Activated CD4-positive, alpha-beta memory T cell treated with anti-CD3 and anti-CD28 coated beads, Interleukin-2, amount 10 ng/mL, durations not matched to agents 7 days and 5 days (primary cell): ENCODE measurements at places on chromosomes 1 and 21. TPM values are rescaled to one million over a fixed set of nuclear protein-coding genes. Genes with fewer than 3 reads are reported as not detected.

Gene KLF17
- total RNA-seq = not detected

- peaks cover 4% of the 10 kb centered on the region for H3K36me3 ChIP-seq
- no peak overlapping the region for H3K4me3 ChIP-seq
- H3K27me3 ChIP-seq = no peaks in the 10 kb centered on the region
- no peak for DNase-seq
- H3K27ac ChIP-seq = no peak overlapping the region
Measured at GRCh38 chr1:235279694-235280093, 48.3 kb downstream of the ARID4B start.

DNA sequence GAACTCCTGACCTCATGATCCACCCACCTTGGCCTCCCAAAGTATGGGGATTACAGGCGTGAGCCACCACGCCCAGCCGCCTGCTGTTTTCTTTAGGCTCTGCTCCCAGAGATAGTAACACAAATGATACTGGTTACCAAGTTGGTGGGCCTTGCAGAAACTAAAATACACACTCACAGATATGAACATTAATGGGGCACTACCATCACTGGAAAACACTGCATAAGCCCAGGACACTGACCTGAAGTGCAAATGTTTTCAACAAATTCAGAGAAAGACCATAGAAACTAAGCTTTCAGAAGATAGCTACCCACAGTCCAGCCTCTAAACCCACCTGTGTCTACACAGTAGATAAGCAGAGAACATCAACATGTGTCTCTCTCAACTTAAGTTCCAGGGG lies 180.5 kb downstream of the FCRL5 start:
- H3K4me1 ChIP-seq = no peaks in the 10 kb centered on the region
- H3K27me3 ChIP-seq = peaks cover 21% of the 10 kb centered on the region
- H3K4me3 ChIP-seq = no peak overlapping the region
- no peak overlapping the region for H3K27ac ChIP-seq
- DNase-seq = no peak
- no peaks in the 10 kb centered on the region for H3K36me3 ChIP-seq

- no peak overlapping the region for H3K4me3 ChIP-seq
- no peaks in the 10 kb centered on the region for H3K27me3 ChIP-seq
- H3K4me1 ChIP-seq = no peaks in the 10 kb centered on the region
- no peak for DNase-seq
Measured at GRCh38 chr1:58468612-58469011, 77.9 kb downstream of the OMA1 start.

GRCh38 chr1:20551161-20551560 lies 1.2 kb upstream of the FAM43B start:
- no peak overlapping the region for H3K27ac ChIP-seq
- no peak overlapping the region for H3K4me3 ChIP-seq
- H3K4me1 ChIP-seq = peaks cover 2% of the 10 kb centered on the region
- no peak for DNase-seq
- H3K36me3 ChIP-seq = no peaks in the 10 kb centered on the region

DNA sequence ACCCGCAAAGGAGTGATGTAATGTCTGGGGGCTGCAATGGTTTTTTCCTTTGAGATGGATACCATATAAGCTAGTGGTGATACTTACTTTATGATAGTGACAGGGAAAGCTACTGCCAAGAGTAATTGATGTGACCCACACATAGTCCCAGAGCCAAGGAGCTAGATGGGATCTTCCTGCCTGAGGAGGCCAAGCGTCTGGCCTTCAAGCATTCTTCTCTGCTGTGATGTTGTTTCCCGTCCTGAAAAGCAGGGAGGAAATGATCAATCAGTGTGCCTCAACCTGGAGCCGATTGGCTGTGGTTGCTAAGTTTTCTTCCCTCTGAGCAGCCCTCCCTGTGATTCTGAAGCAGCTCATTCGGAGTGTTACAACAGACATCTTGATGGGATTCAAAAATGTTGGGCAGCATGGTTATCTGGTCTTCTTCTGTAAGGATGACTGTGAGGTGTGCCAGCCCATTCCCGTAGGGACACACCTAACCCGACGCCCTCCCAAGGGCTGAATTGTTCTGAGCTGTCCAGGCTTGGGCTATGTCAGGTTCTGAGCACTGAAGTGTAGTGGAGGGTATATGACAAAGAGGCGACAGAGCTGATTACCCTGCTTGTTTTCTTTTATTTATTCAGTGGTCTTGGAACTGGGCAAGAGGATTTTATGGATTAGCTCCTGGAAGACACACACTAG lies 56.7 kb downstream of the UCK2 start:
- H3K27me3 ChIP-seq = no peaks in the 10 kb centered on the region
- no peaks in the 10 kb centered on the region for H3K36me3 ChIP-seq
- no peak overlapping the region for H3K27ac ChIP-seq
- H3K4me3 ChIP-seq = no peak overlapping the region
- no peak for DNase-seq
- peaks cover 26% of the 10 kb centered on the region for H3K4me1 ChIP-seq

DNA sequence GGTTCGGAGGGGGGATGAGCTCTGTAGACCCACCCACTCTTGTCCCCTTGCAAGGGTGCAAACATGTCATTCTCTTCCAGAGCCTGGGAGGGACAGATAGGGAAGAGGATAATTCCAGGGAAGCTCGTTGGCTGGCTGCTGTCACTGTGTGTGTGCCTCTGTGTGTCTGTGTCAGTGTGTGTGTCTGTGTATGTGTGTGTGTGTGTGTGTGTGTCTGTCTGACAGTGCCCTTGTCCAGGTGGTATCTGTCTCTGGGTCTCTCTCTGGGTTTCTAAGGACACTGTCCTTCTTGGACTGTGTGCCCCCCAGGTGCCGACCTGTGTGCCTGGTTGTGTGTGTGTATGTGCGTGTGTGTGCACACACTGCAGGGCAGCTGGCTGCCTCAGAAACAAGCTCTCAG lies 90.5 kb downstream of the ACTL8 start:
- H3K4me1 ChIP-seq = no peaks in the 10 kb centered on the region
- no peaks in the 10 kb centered on the region for H3K36me3 ChIP-seq
- DNase-seq = no peak
- no peak overlapping the region for H3K27ac ChIP-seq
- H3K27me3 ChIP-seq = no peaks in the 10 kb centered on the region

DNA sequence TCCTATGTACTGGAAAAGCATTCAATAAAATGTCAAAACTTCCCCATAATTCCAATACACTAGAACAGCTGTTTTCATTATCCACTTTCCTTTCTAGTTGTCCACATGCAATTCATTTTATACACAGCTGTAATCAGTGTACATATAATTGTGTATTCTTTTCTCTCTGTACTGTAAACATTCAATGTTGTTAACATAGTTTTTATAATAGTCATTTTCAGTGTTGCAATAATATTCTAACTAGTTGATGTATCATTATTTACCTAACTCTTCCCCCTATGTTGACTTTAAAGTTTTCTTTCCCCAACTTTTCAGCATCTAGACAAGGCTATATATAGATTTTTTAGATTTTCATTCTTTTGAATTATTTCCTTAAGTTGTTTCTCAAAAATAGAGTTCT lies 44.4 kb downstream of the DIPK1A start:
- H3K36me3 ChIP-seq = peaks cover 8% of the 10 kb centered on the region
- no peak for DNase-seq
- H3K4me3 ChIP-seq = no peak overlapping the region
- no peak overlapping the region for H3K27ac ChIP-seq
- no peaks in the 10 kb centered on the region for H3K4me1 ChIP-seq

- H3K27me3 ChIP-seq = no peaks in the 10 kb centered on the region
- DNase-seq = no peak
Measured at GRCh38 chr1:214329470-214330220, 48.7 kb downstream of the SMYD2 start.

DNA sequence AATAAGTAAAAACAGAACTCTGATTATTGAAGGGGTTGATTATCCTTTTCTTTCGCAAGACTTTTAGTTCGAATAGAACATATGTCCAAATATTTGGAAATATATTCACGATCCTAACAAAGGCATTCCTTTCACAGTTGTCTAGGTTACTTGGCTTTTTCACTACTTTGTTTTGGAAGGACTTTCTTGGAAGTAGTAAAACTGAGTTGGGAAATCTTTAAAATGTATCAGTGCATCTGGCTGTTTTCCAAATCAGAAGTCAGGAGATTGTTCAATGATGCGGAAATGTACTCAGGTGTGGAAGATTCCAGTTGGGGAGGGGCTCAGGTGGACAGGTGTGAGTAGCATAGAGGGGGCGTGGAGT lies 67.1 kb downstream of the SH3BGR start:
- no peaks in the 10 kb centered on the region for H3K36me3 ChIP-seq
- no peak overlapping the region for H3K4me3 ChIP-seq
- DNase-seq = no peak
- H3K4me1 ChIP-seq = no peaks in the 10 kb centered on the region
- peaks cover 6% of the 10 kb centered on the region for H3K27me3 ChIP-seq
- H3K27ac ChIP-seq = no peak overlapping the region

DNA sequence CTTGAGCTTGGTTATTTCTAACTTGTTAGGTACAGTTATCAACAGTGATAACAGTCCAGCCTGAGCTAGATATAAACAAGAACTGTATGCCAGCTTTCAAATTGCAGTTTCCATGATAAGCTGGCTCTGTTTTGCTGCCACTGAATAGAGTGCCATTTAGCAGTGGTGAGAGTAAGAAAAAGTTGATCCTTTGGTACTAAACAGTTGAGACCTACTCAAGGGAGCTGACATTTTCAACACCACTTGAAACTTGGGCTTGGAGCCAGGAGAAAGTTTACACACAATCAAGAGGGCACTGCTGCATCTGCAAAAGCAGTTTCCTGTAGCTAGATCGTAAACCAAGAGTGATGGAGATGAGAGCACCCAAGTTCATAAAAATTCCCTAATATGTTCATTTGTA lies 131.3 kb downstream of the RGS7 start:
- H3K27me3 ChIP-seq = no peaks in the 10 kb centered on the region
- H3K4me1 ChIP-seq = no peaks in the 10 kb centered on the region
- H3K27ac ChIP-seq = no peak overlapping the region
- no peak for DNase-seq

DNA sequence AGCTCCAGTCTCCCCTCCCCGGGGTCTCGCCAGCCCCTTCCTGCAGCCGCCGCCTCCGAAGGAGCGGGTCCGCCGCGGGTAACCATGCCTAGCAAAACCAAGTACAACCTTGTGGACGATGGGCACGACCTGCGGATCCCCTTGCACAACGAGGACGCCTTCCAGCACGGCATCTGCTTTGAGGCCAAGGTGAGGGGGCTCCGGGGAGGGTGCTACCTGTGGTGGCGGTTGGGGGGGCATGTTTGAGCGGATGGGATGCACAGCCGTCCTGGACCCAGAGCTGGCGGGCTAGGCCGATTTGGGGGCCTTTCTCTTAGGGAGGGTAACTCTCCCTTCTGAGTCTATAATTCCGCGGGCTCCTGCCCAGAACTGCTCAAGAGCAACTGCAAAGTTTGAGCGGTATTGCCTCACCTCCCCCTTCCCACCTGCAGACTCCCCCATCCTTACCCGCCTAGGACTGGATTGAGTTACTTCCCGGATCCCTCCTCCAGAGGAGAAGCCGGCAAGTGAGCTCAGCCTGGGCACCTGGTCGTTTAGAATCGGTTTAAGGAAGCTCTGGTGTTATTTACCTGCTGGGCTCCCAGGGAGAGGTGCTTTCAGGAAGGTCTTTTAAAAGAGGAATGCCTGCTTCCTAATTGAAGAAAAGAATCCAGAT lies 730 bp downstream of the NOS1AP start:
- peaks cover 15% of the 10 kb centered on the region for H3K4me1 ChIP-seq
- H3K27me3 ChIP-seq = peaks cover 69% of the 10 kb centered on the region
- peak overlapping the region; percentile 71 for H3K4me3 ChIP-seq
- peak; percentile 17 for DNase-seq

Gene LCE1E
- total RNA-seq = not detected

DNA sequence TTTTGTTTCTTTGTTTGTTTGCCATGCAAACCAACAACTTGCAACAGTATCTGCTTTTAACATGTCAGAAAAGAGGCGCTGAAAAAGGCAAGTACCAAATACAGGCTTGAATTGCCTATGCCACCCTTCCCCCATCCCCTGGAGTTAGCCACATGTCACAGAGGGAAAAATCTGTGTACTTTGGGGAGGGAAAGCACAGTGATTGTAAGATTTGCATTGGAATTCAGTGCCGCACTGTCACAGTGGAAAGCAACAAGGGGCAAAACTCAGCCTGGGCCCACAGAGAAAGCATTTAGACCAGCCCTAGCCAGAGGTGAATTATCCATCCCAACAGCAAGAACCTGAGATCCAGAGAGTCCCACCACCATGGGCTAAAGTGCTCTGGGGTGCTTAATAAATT lies 52.4 kb upstream of the ACADM start:
- no peaks in the 10 kb centered on the region for H3K4me1 ChIP-seq
- no peaks in the 10 kb centered on the region for H3K36me3 ChIP-seq
- no peaks in the 10 kb centered on the region for H3K27me3 ChIP-seq
- no peak for DNase-seq
- H3K4me3 ChIP-seq = no peak overlapping the region

DNA sequence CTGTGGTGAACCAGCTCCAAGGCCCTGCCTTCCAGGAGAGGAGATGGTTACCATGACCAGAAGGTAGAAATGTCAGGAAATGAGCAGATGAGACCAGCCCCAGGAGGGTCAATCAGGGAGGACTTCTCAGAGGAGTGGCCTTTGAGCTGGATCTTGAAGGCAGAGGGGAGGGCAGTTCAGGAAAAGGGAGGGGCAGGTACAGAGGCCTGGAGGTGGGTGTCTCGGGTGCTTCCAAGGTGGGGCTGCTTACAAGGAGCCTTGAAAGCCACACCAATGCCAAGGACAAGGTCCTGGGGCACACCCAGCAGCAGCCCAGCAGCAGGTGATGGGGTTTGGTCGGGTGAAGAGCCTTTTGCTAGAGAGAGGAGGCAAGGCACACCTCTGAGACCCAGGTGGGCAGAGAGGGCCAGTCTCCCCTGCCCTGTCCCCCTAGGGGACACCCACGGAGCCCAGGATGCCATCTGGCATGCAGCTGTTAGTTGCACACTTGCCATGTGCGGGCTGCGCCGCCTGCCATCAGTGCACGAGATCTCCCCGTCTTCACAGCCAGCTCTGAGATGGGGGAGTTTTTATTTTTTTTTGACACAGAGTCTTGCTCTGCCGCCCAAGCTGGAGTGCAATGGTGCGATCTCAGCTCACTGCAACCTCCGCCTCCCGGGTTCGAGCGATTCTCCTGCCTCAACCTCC lies 18.5 kb downstream of the SLC66A1 start:
- no peak for DNase-seq
- H3K36me3 ChIP-seq = no peaks in the 10 kb centered on the region
- H3K27ac ChIP-seq = no peak overlapping the region
- H3K4me3 ChIP-seq = no peak overlapping the region
- no peaks in the 10 kb centered on the region for H3K4me1 ChIP-seq

Gene OR4F29
- not detected for total RNA-seq

DNA sequence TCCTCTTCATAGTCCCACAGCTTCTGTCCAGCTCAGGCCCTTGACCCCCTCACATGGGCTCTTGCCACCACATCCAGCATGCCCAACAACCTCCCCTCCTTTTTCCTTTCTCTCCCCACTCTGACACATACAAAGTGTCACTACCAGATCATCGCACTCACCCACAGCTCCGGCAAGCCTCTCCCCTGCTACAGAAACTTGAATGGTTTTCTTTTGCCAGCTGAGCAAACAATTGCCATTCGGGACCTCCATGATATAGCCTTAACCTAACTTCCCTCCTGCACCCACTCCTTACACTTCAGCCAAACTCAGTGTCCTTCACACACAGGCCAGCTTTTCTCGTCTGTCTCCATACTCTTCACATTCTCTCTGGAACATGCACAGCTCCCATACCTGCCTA lies 43.3 kb downstream of the MAB21L3 start:
- peaks cover 32% of the 10 kb centered on the region for H3K27me3 ChIP-seq
- H3K27ac ChIP-seq = no peak overlapping the region
- peak; percentile 4 for DNase-seq
